ENCODE measurements at places on chromosomes 11 and 22.

DNA sequence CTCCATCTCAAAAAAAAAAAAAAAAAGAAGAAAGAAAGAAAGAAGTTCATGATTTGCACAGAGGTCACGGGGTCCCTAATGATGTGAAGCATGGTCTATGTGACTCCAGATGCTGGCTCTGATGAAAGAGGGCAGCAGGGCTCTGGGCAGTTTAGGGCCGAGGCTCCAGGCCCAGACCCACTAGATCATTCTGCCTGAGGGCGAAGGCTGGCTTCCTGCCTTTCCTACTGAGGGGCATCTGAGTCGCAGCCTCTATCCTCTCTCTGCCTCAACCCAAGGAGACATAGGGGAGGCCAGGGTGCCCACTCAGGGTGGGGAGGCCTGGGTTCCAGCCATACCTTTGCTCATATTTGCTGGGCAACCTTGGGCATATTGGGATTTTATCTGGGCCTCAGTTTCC, 4.8 kb downstream of the SLC35E4 start:
- no peak for DNase-seq

GRCh38 chr11:80315200-80315599, 874.4 kb upstream of the TENM4 start:
- DNase-seq = no peak

DNA sequence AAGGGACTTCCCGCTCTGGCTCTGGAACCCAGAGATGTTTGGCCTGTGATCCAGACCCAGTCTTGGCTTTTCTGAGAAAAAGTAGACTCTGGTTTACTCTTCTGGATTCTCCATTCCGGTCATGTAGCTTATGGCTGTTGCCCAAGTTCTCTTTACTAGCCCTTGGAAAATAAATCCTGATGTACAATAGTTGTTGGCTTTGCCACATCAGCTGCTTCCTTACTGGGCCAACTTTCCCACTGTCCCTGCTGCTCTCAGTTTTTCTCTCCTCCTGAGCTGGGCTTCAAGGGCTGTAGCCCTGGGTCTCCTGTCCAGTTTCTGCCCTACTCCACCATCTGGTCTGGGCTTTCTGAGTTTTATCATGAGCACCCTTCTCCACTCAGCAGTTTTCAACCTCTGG, 12.5 kb downstream of the PATZ1 start:
- no peak for DNase-seq

DNA sequence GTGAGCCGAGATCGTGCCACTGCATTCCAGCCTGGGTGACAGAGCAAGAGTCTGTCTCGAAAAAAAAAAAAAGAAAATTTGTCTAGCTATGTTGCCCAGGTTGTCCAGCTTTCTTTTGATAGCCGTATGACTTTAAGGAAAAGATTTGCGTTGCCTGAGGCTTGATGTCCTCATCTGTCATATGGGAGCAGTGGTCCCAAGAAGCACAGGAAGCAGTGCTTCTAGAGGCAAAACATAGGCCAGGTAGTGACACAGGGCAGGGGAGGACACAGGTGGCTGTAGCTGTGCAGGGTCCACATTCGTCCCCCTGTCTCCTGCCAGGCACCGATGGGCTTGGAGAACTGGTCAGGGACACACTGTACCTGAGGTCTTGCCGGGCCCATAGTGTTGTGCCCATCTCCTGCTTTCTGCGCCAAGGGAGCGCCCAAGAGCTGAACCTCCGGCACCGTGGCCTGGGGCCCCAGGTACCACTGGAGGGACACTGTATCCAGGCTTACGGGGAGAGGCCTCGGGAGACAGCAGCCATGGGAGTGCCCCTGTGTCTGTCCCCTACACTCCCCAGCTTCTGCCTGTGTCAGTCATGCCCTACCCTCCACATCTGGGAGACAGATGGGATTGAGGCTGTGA, 1.4 kb downstream of the LRRC74B start:
- DNase-seq = no peak

DNA sequence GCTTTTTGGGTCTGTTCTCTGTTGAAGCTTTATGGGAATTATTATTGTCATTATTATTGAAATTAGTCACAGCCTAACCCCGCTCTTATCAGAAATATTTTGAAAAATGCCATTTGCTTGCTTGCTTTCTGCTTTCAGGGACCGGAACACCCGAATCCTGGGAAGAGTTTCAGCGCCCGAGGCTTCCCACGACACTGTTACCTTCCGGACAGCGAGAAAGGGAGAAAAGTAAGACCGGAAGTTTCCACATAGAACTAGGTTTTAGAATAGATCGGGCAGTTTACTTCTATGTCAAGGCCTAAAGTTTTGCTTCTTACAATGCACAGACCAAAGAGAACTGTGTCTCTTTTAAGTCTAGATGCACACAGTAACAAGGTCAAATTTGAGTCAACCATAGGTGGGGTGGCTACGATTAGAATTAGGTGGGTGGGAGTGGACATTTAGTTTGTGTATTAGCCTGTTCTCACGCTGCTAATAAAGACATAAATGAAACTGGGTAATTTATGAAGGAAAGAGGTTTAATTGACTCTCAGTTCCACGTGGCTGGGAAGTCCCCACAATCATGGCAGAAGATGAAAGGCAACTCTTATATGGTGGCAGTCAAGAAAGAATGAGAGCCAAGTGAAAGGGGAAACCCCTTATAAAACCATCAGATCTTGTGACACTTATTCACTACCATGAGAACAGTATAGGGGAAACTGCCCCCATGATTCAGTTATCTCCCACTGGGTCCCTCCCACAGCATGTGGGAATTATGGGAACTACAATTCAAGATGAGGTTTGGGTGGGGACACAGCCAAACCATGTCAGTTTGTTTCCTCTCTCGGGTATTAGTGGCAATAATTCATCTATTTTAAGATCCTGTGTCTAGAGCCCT, 12.9 kb downstream of the MPEG1 start:
- no peak for DNase-seq

- peak; percentile 30 for DNase-seq
Observed at GRCh38 chr11:72239849-72240460, 4.0 kb downstream of the PHOX2A start.

DNA sequence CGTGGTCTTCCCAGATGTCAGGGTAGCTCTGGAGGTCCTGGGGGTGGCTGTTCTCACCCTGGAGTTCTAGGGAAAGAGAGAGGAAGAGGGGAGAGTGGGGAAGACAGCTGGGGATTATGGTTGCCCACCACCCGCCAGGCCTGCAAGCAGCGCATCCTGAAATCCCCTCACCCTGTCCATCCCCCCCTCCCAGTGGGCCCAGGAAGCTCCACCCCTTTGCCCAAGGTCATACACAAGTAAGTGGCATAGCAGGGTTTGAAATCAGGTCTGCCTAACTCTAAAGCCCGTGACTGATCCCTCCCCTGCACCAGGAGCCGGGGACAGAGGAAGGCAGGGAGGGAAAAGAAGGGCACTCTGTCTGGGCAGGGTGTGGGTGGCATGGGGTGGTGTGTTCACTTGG, 105.3 kb downstream of the NECTIN1 start:
- no peak for DNase-seq

- DNase-seq = no peak
Observed at GRCh38 chr11:121113611-121114010, 12.6 kb downstream of the TECTA start.
